Smooth muscle cell of the umbilical artery (primary cell): ENCODE measurements at places on chromosomes 4 and X. TPM values are rescaled to one million over a fixed set of nuclear protein-coding genes. Genes with fewer than 3 reads are reported as not detected.

The TCEAL8 gene
- total RNA-seq = 112 and 150 TPM in 2 replicates

The DNAAF6 gene
- not detected in 2 replicates for total RNA-seq

The CLCN4 gene
- 1.2 and 1.6 TPM in 2 replicates for total RNA-seq

The STK32B gene
- 0.59 and 1.6 TPM in 2 replicates for total RNA-seq

The ASB9 gene
- total RNA-seq = 1.2 TPM in 2 replicates

The SPANXN4 gene
- total RNA-seq = not detected in 2 replicates

The CXorf38 gene
- 8.0 and 11.7 TPM in 2 replicates for total RNA-seq

The ATP10D gene
- total RNA-seq = 43.7 and 65.9 TPM in 2 replicates

The PNCK gene
- total RNA-seq = 0.59 and 0.92 TPM in 2 replicates

The GRPR gene
- under 0.01 and 0.05 TPM in 2 replicates for total RNA-seq

The OPN1LW gene
- not detected in 2 replicates for total RNA-seq

The GC gene
- not detected in 2 replicates for total RNA-seq

The NHSL2 gene
- 1.5 and 10.1 TPM in 2 replicates for total RNA-seq

The FOXR2 gene
- not detected in 2 replicates for total RNA-seq

The CT45A10 gene
- not detected in 2 replicates for total RNA-seq

The OCIAD2 gene
- total RNA-seq = 11.6 and 15.9 TPM in 2 replicates

The HERC5 gene
- 0.59 and 0.69 TPM in 2 replicates for total RNA-seq

The SLITRK4 gene
- total RNA-seq = 3.6 and 6.6 TPM in 2 replicates

The TRIML1 gene
- total RNA-seq = not detected in 2 replicates

The SPANXA1 gene
- not detected in 2 replicates for total RNA-seq

The TMEM164 gene
- 44.2 and 94.1 TPM in 2 replicates for total RNA-seq

The MGST2 gene
- 10.4 and 37.7 TPM in 2 replicates for total RNA-seq

The KIF4A gene
- 1.2 and 10.9 TPM in 2 replicates for total RNA-seq

The HSD17B11 gene
- 17.5 and 29.1 TPM in 2 replicates for total RNA-seq

The FHDC1 gene
- 0.28 and 0.30 TPM in 2 replicates for total RNA-seq

The GTPBP6 gene
- 26.4 and 35.5 TPM in 2 replicates for total RNA-seq

The TGIF2LX gene
- total RNA-seq = not detected in 2 replicates

The MED12 gene
- total RNA-seq = 26.1 and 34.4 TPM in 2 replicates

The NUP62CL gene
- total RNA-seq = not detected in 2 replicates

The MAGEA2 gene
- total RNA-seq = not detected in 2 replicates

The TLL1 gene
- total RNA-seq = under 0.01 and 0.18 TPM in 2 replicates

The PTPN13 gene
- 46.9 TPM in 2 replicates for total RNA-seq

The HTR2C gene
- not detected in 2 replicates for total RNA-seq

The ZCCHC12 gene
- not detected in 2 replicates for total RNA-seq

The PDGFRA gene
- 82.1 and 263 TPM in 2 replicates for total RNA-seq

The CFP gene
- 0.05 and 0.30 TPM in 2 replicates for total RNA-seq

The RHOXF1 gene
- not detected in 2 replicates for total RNA-seq
